ENCODE measurements at places on chromosomes 6 and 20.
A peak's percentile ranks its signal among the peaks of the same experiment; 100 is the strongest.

- DNase-seq, result no peak
Measured at GRCh38 chr20:9054176-9054575, 14.7 kb upstream of the PLCB4 start.

- DNase-seq, result no peak
Measured at GRCh38 chr6:152824666-152825065, 74.1 kb downstream of the VIP start.

DNA sequence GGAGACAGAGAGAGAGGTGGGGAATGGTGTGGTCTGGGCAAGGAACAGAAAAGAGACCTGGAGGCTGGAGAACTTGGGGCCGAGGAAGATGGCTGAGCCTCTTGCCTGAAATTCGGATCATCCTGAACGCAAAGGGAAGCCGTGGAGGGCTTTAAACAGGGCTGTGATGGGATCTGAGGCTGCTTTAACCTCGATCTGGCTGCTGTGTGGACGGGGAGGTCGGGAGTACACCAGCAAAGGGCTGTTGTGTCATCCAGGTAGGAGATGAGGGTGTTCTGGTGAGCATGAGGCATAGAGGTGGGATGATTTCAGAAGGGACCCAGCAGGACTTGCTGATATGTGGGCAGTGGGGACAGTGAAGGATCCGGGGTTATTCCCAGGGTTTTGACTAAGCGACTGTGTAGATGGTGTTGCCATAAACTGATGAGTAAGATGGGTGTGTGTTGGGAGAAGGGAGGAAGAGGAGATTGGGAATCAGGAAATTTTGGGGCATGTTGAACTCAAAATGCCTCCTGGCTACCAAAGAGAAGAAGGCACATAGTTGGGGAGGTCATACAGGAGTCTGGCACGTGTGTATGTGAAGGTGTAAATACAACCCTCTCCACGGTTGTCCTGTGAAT lies 158.5 kb downstream of the NFATC2 start:
- DNase-seq, result no peak

DNA sequence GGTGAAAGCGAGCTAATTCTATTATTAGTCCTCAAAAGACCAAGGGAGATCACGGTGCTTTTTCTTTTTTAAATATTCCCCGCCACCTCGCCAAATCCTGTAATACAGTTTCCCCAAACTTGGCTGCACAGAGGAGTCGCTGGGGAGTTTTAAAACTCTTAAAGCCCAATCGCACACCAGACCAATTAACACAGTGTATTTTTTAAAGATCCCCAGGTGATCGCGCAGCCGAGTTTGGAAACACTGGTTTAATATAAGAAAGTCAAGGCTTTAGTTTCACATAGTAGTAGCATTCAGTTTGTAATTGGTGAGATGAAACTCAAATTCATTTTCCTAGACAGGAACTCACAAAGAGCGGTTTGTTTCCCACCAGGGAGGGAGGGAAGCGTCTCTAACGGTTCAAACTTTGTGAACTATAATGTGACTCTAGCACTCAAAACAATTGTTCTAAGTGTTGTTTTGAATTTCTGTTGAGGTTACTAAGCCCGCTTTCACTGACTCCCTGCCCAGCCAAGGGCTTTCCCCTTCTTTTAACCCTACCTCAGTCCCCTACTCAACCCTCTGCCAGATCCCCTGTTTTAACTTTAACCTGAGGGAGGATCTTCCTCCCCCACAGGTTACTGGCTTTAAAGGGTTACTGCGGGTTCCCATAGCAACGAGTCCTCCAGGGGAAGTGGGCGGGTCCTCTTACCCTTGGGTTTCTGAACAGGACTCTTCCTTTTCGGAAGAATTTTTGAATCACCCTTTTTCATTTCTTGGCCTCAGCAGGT lies 25.7 kb upstream of the BTBD3 start:
- DNase-seq, result peak; percentile 71

GRCh38 chr6:43215066-43215465 lies 14.2 kb downstream of the DNPH1 start:
- no peak for DNase-seq

GRCh38 chr6:90296341-90297114 lies at the start of gene BACH2:
Gene BACH2, minus strand, starts transcription at chr6:90296843. Its CDS starts 287,999 bp downstream, at chr6:90008844.
- peak; percentile 95 for DNase-seq

DNA sequence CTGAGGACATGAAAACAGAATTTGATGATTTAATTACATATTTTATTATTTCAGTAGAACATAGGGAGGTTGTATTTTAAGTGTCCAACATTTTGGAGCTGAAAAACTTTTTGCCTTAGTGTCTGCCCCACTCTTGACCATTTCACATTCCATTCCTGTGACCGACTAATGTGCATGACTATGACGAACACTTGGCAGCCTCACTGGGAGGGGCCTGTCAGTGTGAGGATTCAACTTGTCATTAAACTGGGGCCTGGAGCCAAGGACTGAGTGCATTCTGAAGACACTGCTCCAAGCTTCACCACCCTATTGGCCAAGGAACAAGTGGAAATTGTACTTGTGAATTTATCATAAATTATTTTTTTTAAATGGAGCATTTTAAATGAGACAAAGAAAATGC lies 661.3 kb downstream of the BCKDHB start:
- DNase-seq, result no peak

DNA sequence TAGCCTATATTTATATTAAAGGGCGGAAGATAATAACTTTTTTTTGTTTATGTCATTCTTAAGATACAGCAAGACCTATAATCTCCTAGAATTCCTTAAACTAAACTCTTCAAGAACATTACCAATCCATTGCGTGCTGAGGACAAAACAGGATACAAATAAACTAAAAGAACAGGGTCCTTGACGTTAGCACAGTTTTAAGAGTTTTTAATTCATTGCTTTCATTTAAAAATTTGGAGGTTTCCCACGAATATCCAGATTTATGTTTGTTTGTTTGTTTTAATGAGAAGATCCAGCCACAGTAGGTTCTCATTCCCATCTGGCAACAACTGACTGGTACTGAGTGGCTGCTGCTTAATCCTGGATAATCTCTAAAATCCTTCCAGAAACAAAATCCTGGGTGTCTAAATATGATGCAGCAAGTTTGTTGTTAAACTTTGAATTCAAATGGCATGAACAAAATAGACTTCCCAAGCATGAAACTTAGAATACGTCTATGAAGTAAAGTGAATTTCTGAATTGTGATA lies 153.7 kb downstream of the HACE1 start:
- no peak for DNase-seq

DNA sequence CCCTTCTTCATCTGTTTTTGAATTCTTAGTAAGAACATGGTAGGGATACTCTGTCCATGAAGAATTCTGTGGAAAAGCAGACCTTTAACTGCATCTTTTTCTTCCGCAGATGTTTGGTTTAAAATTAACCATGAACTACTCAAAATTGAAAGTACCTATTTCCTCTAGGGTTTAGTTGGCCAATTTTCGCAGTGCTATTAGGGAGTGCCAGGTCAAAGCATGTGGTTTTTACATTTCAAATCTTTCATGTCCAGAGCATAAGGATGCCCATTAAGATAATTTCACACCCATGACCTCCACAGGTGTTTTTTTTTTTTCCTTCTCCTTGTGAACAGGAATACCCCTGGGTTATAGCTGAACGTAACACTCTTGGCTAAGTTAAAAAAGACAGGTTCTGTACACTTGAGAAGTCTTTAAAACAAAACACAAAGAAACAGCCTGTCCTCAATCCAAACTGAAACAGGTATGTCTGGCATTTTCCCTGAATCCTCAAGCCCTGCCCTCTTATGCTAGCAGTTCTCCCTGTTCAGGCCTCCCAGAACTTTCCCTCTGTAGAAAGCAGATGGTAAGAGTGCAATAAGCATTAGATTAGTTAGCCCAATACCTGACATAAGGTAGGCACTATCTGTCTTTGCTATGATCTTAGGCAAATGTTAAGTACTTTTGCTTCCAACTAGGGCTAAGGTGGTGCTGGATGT lies 67.1 kb downstream of the ELOVL5 start:
- peak; percentile 51 for DNase-seq

DNA sequence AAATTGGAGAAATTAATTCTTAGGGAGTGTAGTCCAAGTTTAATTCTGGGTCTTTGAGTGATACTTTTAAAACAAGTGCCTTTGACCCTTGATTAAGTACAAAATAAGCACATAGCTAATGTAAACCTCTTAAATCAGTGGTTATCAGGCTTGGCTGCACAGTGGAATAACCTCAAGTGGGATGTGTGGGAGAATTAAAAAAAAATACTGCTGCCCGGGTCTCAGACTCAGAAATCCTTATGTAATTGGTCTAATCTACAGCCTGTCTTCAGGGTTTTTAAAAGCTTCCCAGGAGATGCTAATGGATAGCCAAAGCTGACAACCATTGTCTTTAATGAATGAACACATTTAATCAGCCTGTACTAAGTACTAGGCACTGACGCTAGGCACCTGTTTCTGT lies 28.5 kb upstream of the TMEM14A start:
- no peak for DNase-seq

DNA sequence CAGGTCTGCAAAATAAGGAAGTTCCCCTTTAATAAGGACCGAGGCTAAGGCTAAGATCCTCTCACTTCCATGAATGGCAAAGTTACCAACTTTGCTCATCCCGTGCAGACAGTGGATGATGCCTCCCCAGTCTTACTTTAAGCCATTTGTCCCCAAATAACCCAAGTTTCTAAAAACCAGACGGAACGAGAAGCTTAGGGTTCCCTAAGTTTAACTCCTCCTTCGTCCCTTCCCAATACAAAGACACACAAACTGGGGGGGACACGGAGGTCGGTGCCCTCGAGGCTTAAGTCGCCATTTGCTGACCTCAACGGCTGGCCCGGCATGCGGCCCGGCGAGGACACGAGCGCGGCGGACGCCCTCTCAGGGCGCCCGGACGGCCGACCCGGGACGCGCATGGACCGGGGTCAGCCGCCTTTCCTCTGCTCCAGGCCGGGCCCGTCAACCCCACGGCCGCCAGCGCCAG lies 527 bp downstream of the FBXO30 start:
- DNase-seq, result peak; percentile 6

GRCh38 chr6:41589223-41589622 lies 43.0 kb downstream of the FOXP4 start:
- DNase-seq, result no peak

GRCh38 chr6:170228946-170229310 lies 62.0 kb downstream of the DLL1 start:
- DNase-seq, result no peak

DNA sequence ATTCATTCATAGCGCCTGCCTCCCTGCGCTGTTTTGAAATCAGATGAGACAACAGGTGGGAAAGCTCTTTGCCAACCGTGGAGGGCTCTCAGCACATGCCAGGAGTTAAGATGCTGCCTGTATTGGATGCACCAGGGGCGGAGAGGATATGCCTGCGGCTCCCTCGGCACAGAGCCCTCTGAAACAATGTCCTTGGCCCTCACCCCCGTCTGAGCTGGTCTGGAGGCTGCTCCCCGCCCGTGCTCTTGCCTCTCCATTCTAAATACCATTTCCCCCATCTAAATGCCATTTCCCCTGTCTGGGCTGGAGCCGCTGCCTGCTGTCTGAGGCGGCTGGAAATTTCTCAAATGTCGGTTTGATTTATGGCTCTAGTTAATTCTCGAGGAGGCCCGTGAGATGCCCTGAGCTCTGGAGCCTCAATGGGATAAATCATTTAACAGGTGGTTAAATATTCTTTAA lies 50.8 kb upstream of the MLN start:
- DNase-seq, result no peak

- no peak for DNase-seq
Measured at GRCh38 chr6:47587493-47587892, 109.9 kb downstream of the CD2AP start.

- DNase-seq, result no peak
Measured at GRCh38 chr20:41452226-41452625, 85.6 kb upstream of the EMILIN3 start.

GRCh38 chr6:30721198-30722024 lies 1.3 kb downstream of the TUBB start:
- DNase-seq, result peak; percentile 89

DNA sequence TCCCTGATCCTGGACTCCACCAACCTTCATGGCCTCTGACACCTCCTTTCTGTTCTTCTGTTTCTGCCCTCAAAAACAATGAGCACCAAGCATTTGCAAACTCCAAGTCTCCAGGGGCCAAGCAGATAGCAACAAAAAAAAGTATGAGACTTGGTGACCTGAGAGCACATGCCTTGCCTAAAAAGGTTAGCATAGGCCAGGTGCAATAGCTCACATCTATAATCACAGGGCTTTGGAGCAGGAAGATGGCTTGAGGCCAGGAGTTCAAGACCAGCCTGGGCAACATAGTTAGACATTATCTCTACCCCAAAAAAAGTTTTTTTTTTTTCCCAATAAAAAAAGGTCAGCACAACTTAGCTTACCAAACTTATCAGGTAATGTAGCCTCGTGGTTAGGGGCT lies 13.7 kb upstream of the HM13 start:
- DNase-seq, result no peak

DNA sequence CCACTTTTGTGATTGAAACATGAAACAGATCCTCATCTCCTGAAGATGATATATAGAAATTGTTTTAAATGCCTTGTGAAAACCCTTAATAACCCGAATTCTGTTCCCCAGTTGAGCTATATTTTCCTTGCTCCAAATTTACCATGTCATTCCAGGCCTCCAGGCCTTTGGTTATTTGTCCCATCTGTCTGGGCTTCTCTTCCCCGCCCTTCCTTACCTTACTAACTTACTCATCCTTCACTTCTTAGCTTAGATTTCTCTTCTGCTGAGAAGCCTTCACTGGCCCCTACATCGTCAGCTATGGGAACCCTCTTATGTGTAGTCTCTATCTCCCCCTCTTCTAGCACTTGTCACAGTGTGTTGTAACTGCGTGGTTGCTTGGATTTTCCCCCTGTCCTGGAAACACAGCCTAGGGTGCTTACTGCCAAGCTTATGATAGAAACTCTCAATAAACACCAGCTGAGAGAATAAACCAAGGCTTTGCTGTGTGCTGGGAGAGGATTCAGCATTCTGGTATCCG lies 68.6 kb downstream of the SGK1 start:
- DNase-seq, result no peak

- no peak for DNase-seq
Measured at GRCh38 chr6:70231311-70231710, 71.6 kb downstream of the COL9A1 start.

DNA sequence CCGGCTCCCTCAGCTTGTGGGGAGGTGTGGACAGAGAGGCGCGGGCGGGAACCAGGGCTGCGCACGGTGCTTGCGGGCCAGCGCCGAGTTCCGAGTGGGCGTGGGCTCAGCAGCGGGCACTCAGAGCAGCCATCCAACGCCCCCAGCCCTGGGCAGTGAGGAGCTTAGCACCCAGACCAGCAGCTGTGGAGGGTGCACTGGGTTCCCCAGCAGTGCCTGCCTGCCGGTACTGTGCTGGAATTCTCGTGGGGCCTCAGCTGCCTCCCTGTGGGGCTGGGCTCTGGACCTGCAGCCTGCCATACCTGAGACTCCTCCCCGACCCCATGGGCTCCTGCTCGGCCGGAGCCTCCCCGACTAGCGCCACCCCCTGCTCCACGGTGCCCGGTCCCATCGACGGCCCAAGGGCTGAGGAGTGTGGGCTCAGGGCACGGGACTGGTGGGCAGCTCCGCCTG lies 92.7 kb downstream of the MANEA start:
- DNase-seq, result no peak

DNA sequence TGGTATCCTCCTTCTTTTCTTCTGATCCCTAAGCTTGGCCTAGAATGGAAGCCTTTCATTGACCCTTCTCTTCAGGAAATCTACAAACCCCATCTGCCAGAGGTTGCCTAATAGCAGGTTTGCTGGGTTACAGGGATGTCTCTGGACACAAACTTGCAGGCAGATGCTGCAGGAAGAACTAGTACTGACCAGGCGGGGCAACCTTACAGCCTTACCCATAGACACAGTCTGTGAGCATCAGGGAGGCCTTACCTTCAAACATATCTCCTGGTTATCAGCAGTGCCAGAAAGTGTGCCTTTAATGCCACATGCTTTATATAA lies 2.6 kb downstream of the SCUBE3 start:
- DNase-seq, result no peak

- no peak for DNase-seq
Measured at GRCh38 chr6:3228771-3229565, 1.5 kb upstream of the TUBB2B start.

All from prostate gland (tissue), 2 donors.